ENCODE measurements at places on chromosomes 7 and 10.

- DNase-seq = no peak
Observed at GRCh38 chr7:146455091-146455655, 338.6 kb downstream of the CNTNAP2 start.

GRCh38 chr10:54880996-54881395 lies 80.0 kb upstream of the PCDH15 start:
- no peak for DNase-seq

DNA sequence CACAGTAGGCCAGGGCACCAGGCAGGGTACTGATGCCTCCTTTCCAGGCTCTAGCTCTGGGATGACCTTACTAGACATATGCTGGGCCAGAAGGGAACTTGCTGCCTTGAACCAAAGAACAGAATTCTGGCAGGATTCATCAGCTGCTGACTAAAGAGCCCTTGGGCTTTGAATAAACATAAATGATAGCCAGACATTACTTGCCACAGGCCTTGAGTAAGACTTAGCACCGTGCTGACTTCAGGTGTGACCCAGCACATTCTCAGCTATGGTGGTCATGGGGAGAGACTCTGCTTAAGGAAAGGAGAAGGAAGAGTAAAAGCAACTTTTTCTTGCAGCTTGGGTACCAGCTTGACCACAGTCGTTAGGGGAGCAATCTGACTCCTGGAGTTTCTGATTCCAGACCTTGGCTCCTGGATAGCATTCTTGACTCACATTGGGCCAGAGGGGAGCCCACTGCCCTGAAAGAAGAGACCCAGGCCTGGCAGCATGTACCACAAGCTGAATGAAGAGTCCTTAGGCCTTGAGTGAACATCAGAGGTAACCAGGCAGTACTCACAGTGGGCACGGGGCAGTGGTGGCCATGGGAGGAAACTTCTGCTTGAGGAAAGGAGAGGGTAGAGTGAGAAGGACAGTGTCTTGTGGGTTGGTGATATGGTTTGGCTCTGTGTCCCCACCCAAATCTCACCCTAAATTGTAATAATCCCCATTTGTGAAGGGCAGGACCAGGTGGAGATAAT lies 926.1 kb upstream of the SORCS1 start:
- no peak for DNase-seq

DNA sequence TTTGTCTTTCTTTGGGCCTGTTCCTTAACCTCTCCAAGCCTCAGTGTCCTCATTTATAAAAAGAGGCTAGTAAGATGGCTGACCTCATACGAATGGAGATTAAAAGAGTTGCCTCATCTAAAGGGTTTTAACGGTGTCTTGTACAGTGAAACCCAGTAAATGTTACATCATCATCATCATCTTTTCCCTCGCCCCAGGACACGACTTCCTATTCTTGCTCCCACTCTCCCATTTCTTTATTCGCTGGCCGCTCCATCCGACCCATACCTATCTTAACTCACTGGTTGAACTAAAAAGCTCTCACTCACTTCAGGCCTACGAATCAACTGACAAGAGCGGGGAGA lies 554 bp downstream of the FRA10AC1 start:
- DNase-seq = no peak

DNA sequence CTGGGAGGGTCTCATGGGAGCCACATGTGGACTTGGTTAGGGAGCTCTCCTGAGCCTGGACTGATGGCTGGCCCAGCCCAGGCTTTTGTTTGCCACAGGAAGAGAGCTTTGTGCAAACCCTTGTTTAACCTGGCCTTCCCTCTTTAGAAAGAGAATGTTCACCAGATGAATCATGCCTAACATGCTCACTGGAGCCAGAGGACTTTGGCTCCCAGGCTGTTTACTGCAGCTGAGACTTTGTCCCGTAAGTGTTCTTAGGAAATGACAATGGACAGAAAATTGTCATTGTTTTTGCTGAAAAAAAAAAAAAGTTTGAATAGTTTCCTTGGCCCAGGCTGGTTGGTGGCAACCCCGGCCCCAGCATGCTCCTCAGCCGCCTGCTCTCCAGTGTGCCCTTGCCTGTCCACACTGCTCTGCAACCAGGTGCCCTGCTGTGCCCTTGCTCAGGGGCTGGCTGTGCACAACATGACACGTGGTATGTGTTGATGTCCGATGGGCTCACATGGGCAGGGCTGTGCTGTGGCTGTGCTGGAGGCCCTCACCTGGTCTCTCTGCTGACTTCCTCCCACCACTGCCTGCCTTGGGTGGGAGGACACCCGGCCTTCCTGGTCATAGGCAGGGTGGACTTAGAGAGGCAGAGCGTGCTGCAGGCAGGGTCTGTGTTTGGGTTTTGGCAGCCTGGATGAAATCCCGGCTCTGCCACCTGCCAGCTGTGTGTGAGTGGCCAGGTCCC lies 215.3 kb upstream of the ZNF32 start:
- DNase-seq = no peak

Data from activated T-cell treated with anti-CD3 and anti-CD28 coated beads, Interleukin-2, amount 50 U/mL, for 24 hours (primary cell).